Liver (tissue), 10 donors: ENCODE measurements at places on chromosomes 4 and X. TPM values are rescaled to one million over a fixed set of nuclear protein-coding genes. Genes with fewer than 3 reads are reported as not detected.

CRMP1 gene
- total RNA-seq, result 0.08 TPM

USP38 gene
- total RNA-seq, result 24.5 TPM

ZNF185 gene
- total RNA-seq, result 1.1 TPM

F8A3 gene
- 2.0 TPM for total RNA-seq

ATP2B3 gene
- total RNA-seq, result not detected

L1CAM gene
- total RNA-seq, result 0.59 TPM

TLR10 gene
- total RNA-seq, result 1.9 TPM

ARHGAP36 gene
- not detected for total RNA-seq

PRICKLE3 gene
- 2.5 TPM for total RNA-seq

SPANXN3 gene
- total RNA-seq, result not detected

SPANXD gene
- not detected for total RNA-seq

ZMAT1 gene
- total RNA-seq, result 3.9 TPM

ARL9 gene
- total RNA-seq, result 0.08 TPM

CBLL2 gene
- not detected for total RNA-seq

ASMT gene
- not detected for total RNA-seq

RAB40AL gene
- total RNA-seq, result 0.75 TPM

ZAR1 gene
- 0.28 TPM for total RNA-seq

PPEF2 gene
- total RNA-seq, result 0.17 TPM

CACNA1F gene
- not detected for total RNA-seq

EXOC1L gene
- not detected for total RNA-seq

DGKK gene
- total RNA-seq, result 2.9 TPM

SPON2 gene
- total RNA-seq, result 80.3 TPM

PLA2G12A gene
- 11.3 TPM for total RNA-seq

GIMD1 gene
- not detected for total RNA-seq

CFAP47 gene
- not detected for total RNA-seq
